Islet precursor cell (in vitro differentiated cells): ENCODE measurements at places on chromosomes 16 and 17.

GRCh38 chr16:65681406-65681805 lies 559.5 kb upstream of the CDH11 start:
- no peak for DNase-seq

DNA sequence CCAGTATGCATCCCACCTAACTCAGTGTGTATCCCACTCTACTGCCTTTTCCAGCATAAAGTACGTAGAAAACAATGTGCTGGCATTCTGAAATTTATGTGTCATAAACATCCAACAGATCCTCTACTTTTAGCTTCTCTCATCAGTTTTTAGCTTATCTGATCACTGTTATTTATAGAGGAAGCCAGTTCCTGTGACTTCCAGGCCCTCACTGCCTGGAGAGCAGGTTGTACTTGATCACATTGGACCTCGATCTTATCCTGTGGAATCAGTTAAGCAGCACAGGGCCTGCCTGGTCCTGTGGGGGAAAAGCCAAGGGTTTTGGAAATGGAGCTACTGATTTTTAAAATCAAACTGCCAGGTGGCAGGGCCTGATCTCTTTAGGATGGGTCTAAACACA lies 30.8 kb downstream of the PRSS54 start:
- DNase-seq, result no peak

DNA sequence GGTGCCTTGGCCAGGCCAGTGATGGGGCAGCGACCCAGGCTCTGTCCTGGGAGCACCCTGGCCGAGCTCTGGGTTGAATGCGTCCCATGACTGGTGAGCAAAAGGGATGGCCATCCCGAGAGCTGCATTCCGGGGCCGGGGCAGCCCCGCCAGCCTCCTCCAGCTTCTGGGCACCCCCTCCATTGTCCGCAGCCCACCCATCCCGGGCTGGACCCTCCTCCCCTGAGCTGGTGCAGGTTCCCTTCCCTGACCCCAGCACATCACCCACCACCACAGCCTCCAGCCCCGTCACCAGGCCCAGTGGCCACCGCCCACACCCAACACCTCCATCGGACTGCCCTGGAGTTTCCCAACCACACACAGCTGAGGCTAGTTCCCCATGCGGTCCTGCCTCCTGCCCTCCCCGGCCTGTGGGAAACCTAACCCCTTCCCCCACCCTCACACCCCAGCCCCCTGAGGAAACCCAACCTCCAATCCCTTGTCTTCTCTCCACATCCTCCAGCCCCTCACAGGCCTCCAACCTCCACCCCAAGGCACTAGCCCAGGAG lies 16.2 kb upstream of the PVALEF start:
- DNase-seq, result no peak

- peak; percentile 55 for DNase-seq
Measured at GRCh38 chr16:51321251-51321650, 170.2 kb upstream of the SALL1 start.

DNA sequence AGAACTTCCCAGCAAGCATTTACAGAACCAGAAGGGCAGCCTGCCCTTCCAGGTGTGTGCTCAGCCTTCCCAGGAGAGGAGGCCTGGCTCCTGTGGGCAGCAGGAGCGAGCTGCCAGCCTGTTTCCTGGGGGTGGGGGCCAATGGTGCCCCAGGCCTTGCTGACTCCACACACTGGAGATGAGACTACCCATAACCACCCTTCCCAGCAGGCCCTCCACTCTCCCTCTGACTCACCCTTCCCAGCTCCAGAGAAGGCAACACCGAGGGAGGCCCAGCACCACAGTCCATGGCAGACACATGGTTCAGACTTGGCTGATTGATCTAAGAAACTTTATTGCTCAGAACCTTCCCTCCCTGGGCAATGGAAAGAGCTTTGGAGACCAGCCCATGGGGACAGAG lies 1.8 kb upstream of the PRSS53 start:
- DNase-seq, result peak; percentile 55

DNA sequence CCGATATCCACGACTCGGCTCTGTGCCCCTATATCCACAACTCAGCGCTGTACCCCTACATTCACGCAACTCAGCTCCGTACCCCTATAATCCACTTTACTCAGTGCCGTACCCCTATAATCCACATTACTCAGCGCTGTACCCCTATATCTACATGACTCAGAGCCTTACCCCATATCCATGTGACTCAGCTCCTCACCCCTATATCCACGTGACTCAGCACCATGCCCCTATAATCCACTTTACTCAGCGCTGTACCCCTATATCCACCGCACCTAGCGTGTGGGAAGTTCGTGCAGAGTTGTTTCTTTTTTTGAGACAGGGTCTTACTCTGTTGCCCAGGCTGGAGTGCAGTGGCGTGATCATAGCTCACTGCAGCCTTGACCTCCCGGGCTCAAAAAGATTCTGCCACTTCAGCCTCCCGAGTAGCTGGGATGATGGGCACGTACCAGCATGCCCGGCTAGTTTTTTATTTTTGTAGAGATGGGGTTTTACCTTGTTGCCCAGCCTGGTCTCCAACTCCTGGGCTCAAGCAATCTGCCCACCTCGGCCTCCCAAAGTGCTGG lies 17.4 kb downstream of the CYB5D2 start:
- no peak for DNase-seq
